Activated CD8-positive, alpha-beta memory T cell treated with anti-CD3 and anti-CD28 coated beads for 1 hour (primary cell): ENCODE measurements at places on chromosomes 3 and 15.

GRCh38 chr15:63045879-63046278, 3.3 kb downstream of the TPM1 start:
- DNase-seq, result no peak

- DNase-seq, result no peak
Measured at GRCh38 chr3:104746056-104746455, 620.7 kb upstream of the ALCAM start.

DNA sequence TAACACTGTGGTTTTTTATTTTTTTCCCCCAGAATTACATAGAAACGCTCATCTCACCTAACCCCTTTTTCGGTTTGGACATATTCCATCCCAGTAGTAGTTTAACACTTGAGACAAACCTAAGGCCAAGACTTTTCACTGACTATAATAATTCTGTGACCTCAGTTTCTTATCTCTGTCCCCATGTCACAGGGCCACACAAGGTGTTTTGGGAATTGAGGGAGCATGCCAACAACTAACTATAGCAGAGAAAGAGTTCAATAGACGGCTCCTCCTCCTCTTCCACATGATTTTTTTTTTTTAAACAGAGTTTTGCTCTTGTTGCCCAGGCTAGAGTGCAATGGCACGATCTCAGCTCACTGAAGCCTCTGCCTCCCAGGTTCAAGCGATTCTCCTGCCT, 27.4 kb upstream of the GHSR start:
- DNase-seq, result no peak

DNA sequence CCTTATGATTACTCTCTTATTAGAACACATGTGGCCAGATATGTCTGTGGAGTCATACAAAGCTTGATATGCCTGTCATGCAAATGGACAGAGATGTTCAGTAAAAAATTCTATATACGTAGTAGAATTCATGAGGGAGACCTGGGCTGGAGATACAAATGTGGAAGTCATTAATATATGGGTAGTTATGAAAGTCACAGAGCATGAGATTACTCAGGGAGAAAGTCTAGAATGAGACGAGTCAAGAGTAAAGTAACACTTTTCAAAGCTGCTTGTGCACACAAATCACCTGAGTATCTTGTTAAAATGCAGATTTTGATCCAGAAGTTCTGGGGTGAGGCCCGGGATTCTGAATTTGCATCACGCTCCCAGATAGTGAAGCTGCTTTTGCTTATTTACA, 28.4 kb downstream of the OXSM start:
- DNase-seq, result no peak

DNA sequence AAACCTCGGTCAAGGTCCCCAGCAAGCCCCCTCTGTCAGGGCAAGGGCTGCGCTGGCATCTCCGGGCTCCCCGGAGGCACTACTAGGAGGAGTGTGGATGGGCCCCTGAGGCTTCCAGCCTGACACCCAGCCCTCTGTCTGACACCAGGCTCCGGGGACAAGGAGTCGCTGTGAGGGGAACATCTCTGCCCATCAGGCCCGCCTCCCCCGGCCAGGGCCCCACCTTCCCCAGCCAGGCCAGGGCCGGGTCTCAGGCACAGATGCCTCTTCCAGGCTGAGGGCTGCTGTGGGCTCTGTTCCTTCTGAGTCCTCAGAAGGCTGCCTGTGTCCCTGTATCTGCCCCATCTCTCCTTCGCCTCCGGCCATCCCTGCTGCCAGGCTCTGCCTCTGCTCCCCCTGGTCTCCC, 15.8 kb downstream of the CSPG4 start:
- DNase-seq, result no peak

DNA sequence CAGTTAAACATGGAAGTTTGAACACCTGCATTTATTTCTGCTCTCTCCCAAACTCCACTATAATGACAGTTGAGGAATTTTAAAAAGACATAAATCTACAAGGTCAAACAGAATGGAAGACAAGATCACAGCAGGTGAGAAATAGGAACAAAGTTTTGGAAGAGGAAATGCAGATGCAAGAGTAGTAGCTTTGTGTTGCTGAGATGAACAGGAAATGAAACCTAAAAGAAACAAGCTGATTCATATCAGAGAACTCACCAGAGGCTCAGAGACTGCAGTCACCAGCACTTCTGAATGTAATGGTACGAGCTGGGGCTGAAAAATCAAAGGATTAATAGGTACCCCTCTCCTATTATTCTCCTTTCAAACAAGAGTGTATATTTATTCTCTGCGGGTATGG, 459.9 kb downstream of the RAP2B start:
- no peak for DNase-seq

DNA sequence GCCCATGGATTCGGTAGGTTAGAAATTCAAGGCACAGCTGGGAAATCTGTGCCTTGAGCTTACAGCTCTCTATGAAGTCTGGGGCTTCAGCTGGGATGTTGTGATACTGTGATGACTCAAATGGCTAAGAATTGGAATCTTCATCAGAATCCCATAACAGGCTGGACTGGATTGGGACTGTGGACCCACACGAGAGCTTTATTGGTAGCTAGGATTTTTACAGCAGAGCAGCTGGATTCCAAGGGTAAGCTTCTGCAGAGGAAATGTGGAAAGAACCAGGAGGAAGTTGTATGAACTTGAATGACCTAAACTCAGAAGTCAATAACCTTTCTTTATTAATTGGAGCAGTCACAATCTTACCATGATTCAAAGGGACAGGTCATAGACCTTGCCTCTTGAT, 1187.1 kb downstream of the ROBO1 start:
- DNase-seq, result no peak

DNA sequence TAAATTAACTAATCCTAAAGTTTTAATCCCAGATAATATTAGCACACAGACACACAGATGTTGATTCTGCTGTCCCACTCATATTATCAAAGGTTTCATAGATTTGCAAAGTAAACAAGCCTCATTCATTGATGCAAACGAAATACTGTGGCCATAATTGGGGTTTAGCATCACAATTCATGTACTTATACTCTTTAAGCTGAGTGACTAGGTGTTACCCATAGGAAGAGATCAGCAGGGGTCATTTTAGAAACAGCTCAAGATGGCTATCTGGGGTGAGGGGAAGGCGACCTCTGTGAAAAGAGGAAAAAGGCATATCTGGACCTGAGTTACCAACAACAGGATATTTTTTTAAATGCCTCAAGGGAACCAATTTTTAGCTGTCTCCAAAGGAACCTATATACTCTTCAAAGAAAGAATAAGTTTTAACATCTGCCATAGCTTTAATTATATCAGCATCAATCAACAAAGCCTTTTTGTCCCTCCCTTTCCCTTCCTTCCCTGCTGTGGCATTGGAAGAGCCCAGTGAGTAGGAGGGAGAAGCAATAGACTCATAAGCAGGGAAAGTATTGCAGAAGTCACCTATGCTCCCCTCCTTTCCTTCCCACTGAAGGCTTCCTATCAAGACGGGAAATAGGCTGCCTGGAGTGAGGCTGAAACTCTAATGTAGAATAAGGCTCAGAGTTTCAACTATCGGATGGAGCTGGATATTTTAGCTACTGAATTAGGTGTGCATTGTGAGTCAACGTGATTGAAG, 553.4 kb downstream of the ZIC1 start:
- DNase-seq, result no peak

DNA sequence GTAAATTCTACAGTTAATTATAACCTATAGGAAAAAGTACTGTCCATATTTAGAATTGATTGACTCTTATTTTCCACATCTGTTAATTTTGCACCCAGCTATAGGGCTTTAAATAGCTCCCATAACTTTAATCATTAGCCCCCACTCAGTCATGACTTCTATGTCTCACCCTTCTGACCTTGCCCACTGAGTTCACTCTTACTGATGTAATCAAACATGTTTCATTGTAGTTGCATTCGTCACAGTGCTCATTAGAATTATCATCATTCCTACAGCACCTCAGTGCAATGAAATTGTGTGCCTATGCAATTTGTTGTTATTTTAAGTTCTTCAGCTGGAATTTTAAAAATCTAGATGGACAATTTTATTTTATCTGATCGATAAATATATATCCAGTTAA, 151.4 kb downstream of the TIGIT start:
- no peak for DNase-seq

DNA sequence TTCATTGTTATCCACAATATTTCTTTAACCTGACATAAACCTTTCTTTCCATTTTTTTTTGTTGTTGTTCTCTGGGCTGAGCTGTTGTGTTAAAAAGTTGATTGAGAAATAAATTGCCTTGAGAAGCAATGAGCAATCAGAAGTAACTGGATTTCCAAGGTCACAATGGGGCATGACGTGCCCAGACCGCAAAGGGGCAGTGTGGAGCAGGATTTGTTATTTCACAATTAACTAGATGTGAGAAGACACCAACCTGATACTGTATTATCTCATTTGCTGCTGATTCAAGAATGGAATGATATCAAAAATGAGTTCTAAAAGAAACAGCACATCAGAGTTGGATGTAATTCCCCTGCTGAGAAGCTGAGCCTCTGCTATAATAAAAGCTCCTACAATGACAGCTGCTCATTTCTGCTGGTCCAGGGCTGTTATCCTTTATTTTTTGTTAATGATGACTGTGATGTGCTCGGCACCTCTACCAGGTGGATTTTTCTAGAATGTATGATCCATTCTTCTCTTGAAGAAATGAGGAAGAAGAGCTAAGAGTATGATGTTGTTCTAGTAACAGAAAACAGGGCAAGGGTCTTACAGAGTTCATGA, 28.1 kb downstream of the CPNE4 start:
- DNase-seq, result no peak

DNA sequence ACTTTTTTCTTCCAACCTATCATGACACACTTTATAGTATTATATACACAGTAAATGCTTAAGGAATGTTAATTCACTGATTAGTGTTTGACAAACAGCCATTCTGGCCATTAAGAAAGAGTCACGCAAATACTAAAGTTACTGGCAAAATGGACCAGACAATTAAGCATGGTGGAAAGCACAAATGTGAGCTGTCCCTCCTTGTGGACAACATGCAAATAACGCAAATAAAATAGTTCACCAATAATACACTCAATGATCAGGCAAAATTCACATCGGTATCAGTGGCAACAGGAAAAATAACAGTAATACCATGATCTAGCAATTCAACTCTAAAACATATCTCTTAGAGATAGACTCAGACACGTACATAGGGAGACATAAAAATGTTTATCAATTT, 71.7 kb downstream of the NEDD4 start:
- no peak for DNase-seq

DNA sequence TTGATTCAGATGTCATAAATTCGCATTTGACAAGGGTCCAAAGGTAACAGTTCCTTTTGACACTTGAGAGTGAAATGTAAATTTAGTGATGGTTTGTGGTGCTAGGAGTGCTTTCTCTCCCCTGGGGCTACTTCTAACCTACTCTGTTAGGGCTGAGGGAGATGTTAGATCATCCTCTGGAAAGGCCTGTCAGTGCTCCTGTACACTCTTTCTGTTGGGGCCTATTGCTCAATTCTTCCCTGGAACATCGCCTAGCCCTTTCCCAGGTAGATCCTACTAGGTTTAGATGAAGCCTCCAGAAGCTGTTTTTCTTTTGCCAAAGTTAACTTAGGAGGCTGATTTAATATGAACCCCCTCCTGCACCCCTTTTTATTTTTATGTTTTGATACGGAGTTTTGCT, 1.4 kb downstream of the PCCB start:
- DNase-seq, result no peak

DNA sequence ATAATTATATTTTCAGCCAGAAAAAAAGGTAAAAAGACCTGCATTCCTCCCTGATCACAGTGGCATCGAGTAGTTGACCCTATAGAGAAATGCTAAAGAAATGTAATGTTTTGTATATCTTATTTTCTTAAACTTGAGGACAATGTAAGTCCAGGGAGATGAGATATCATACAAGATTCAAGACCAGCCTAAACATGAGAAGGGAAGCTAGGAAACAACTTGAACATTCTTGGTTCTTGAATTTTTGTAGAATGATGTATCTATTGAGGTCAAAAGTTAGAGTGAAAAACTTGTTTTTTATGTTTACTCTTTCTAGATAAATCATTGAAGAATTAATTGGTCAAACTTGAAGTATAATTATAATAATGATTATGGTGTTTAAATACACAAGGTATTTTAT, 497.7 kb upstream of the TBL1XR1 start:
- no peak for DNase-seq

DNA sequence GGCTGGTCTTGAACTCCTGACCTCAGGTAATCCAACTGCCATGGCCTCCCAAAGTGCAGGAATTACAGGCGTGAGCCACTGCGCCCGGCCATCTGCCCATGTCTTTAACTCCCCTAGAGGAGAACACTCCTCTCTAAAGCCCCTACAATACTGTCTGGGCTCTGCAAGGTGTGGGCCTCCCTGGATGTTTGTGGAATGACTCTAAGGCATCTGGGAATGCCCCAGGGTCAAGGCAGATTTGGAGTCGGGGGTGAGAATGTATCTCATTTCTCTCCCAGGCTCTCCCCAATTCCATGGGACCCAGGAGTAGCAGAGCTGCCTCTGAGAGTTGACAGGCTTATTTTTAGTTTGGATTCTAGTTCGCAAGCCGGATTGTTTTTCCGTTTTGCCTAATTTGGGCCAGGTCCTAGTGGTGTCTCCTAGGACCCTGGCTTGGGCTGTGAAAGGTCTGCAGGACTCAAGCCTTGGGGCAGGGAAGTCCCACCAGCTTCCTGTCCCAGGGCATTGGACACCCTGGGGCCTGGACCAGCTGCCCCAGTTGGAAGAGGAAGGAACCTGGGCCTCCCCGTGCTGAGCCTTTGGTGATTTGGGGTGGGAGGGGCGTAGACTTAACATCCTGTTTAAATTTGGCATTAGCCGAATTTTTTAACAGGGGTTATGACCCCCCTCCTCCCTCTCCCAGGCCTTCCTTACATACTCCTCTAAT, 53.5 kb downstream of the MAGEF1 start:
- no peak for DNase-seq

DNA sequence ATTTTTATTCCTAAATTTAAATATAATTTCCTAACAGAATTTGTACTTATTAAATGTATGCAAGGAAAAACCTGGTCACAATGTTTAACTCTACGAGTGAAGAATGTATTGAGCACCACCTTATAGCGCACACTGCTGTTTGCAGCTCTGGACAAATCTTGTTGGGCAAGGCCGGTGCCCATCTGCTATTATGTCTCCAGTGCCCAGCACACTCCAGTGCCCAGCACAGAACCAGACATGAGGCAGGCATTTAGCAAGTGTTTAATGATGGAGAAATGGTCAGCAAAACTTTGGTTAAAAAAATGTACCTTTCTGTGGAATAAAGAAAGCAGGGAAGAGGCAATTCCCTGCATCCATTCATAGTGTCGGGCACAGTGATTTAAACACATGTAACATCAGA, 254.7 kb upstream of the TRIM42 start:
- no peak for DNase-seq

DNA sequence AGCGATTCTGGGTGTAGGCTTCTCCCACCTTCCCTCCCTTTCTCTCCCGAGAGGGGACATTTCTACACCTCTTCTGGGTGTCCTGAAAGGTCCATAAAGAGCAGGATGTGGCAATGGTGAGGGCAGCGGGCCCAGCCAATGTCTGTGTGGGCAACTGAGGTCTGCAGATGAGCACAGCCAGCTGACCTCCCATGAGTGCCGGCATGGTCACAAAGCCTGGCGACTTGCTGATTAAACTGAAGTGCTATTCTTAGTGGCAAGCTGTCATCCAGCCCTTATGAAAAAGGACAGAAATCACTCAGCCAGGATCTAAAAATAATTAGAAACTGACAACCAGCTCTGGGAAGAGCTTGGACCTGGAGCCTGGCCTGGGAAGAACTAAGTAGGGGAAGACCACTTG, 124.3 kb upstream of the RGMA start:
- no peak for DNase-seq

- no peak for DNase-seq
Measured at GRCh38 chr3:4841776-4842440, 137.3 kb upstream of the BHLHE40 start.
